ENCODE measurements at places on chromosomes 5 and 9. TPM values are rescaled to one million over a fixed set of nuclear protein-coding genes. Genes with fewer than 3 reads are reported as not detected.

PANK3 gene
- total RNA-seq, result 29.3 TPM

PAIP1 gene
- 122 TPM for total RNA-seq

PCDHA1 gene
- total RNA-seq, result not detected

IFNE gene
- not detected for total RNA-seq

MYO10 gene
- total RNA-seq, result 3.9 TPM

NME5 gene
- 3.5 TPM for total RNA-seq

PAEP gene
- not detected for total RNA-seq

ADAMTSL1 gene
- 10.7 TPM for total RNA-seq

SHISAL2B gene
- total RNA-seq, result not detected

CKS2 gene
- 17.5 TPM for total RNA-seq

Data from sigmoid colon (tissue), 7 donors.